Renal cortex interstitium (tissue), 15 donors: ENCODE measurements at places on chromosomes 16 and 17.

DNA sequence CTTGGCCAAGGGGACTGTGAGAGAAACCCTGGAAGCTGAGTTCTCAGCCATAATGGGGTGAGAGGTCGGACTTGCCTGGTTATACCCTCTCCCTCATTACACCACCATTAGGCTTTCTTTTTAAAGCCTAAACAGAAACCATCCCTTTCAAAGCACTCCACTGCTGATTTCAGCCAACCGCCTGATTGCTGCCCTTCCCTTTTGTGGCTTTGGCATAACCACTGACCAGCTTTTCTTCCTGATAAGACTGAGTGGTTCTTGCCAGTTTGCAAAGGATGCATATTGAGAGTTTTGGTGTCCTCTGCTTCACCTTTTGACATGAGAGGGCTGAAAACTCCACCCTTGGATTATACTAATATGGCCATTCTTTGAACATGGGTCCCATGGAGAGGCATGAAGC, 308.2 kb upstream of the GOT2 start:
- no peak for DNase-seq

GRCh38 chr17:10633738-10634379, 23.2 kb downstream of the MYH3 start:
- no peak for DNase-seq

- DNase-seq, result no peak
Observed at GRCh38 chr17:77282524-77283515, 142.1 kb downstream of the SEC14L1 start.

DNA sequence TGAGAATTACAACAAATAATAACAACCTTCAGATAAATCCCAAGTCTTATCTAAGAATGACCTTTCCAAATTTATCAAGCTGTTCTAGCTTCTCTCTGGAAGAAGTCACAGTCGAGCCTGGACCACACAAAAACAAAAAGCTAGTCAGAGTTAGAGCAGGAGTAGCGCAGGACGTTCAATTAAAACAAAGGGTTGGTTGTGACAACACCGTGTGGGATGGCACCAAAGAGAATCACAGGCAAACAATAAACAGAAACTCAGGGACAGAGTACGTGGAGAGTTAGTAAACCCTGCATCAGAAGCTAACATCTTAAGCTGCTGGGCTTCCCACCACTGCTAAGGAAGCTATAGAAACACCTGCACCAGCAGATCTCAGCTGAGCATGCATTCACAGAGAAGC, 23.8 kb downstream of the ARHGAP17 start:
- no peak for DNase-seq

DNA sequence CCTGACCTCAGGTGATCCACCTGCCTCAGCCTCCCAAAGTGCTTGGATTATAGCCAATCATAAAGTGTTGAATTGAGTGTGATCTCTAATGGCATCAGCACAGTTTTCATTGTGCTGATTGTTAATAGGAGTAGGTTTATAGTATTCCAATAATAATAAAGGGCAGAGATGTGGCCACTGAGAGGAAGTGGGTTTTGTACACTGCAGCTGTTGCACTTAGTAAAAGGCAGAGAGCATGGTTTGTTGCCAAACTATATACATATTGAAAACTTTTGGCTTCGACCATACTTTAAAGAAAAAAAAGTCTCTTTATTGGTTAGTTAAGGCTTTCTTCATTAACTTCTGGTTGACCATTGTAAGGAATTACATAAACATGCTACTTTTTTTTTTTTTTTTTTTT, 185.9 kb downstream of the CDK5R1 start:
- no peak for DNase-seq

- DNase-seq, result no peak
Observed at GRCh38 chr17:33292201-33292980, 704 bp downstream of the ASIC2 start.

DNA sequence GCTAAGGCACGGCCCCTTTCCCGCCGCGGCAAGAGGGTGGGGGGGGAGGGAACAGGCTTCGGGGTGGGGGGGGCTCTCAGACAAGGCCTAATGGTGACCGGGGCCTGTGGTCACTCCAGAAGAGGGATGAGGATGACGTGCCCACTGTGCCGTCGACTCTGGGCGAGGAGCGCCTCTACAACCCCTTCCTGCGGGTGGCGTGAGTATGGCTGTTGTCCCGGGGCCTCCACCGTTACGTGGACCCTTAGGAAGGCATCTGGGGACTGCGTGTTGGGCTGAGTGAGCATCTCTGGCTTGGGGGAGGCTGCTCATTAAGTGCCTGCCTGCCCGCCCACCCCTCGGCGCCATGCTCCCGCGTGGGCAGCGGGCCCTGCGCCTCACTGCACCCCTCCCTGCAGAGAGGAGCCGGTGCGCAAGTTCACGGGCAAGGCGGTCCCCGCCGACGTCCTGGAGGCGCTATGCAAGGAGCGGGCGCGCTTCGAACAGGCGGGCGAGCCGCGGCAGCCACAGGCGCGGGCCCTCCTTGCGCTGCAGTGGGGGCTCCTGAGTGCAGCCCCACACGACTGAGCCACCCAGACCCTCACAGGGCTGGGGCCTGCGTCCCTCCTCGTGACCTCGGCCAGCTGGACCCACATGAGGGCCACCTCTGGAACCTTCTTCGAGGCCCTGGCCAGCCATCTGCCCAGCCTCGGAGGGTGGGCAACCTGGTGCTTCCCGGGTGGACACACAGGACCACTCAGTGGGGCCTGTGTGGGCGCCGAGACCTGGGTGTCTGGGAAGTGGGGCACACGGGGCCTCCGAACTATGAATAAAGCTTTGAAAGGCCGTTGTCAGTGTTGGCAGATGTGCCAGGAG, 2.2 kb downstream of the HAGHL start:
- no peak for DNase-seq

DNA sequence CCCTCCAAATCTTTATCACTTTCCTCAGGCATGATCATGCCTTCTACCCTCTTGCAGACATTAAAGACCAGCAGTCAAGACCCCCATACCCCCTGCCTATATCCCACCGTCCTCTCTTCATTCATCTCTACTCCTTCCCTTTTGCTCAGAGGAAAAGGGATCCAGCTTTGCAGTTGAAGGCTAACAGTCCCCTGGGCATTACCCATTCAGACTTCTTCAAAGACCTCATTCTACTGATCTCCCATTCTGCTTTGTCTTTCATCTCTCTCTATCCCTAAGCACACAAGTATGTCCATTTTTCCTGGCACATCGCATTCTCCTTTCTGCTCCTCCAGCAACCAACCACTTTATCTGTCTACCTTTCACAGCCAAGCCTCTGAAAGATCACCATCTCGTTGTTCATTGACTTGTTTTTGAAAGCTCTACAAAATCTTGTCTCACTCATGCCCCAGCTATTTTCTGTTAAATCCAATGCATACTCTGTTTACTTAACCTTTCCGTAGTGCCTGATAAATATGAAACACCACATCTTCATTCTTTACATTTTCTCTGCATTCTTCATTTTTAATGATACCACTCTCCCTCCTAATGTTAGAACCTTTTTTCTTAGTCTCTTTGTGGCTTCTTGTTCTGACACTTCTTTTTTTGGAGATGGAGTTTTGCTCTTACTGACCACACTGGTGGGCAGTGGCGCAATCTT, 14.1 kb upstream of the LCMT1 start:
- no peak for DNase-seq

- no peak for DNase-seq
Observed at GRCh38 chr17:44241106-44241624, 21.7 kb upstream of the UBTF start.

GRCh38 chr17:12730931-12731521, 58.3 kb upstream of the ARHGAP44 start:
- no peak for DNase-seq

GRCh38 chr17:39679521-39680192, 8.2 kb downstream of the PGAP3 start:
- DNase-seq, result no peak
